AG08396 (cell line): ENCODE measurements at places on chromosomes 2 and 18.

DNA sequence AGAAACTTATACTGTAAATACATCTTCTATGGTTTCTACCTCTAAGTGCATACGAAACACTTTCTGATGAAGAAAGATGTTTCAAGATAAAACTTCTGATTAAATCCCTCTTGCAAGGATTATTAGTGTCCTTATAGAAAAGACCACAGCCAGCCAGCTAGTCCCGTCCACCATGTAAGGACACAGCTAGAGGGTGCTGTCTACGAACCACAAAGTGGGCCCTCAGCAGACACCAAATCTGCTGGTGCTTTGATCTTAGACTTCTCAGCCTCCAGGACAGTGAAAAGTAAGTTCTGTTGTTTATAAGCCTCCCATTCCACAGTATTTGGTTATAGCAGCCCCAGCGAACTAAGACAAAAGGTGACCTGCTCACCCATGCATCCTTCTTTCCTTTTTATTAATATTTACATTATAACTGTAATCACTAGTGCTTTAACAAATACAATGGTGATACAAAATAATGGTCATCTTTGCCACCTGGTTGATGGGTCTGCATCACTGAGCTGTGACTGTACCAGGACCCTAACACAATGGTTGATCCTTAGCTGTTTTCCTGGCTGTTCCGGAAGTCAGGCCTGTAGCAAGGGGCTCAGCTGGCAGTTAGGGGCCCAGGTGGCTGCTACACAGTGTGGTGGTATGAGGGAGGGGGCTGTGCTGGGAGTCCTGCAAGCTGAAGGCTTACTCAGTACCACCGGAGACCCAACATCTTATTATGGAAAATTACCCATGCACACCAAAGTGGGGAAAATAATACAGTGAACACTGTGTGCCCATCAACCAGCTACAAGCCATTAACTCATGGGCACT lies 108.5 kb upstream of the SMAD7 start:
- no peak for DNase-seq

DNA sequence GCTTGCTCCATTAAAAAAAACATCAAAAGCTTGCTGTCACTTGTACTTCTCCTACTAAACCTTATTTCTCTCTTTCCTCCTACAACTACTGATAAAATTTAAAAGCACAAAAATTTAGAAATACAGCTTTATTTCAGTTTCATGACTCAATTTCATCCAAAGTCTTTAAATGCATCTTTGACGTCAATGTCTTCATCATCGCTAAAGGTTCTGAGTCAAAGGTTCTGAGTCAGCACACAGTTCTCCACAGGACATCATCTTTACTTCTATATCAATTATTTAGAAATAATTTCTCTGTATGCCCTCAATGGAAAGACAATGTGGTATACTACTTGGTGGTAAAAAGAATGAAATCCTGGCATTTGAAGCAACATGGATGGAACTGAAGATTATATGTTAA lies 163.9 kb upstream of the DNMT3A start:
- DNase-seq: no peak

- peak; percentile 14 for DNase-seq
These were observed 233.7 kb downstream of the METTL4 start for GRCh38 chr18:2337552-2338141.

DNA sequence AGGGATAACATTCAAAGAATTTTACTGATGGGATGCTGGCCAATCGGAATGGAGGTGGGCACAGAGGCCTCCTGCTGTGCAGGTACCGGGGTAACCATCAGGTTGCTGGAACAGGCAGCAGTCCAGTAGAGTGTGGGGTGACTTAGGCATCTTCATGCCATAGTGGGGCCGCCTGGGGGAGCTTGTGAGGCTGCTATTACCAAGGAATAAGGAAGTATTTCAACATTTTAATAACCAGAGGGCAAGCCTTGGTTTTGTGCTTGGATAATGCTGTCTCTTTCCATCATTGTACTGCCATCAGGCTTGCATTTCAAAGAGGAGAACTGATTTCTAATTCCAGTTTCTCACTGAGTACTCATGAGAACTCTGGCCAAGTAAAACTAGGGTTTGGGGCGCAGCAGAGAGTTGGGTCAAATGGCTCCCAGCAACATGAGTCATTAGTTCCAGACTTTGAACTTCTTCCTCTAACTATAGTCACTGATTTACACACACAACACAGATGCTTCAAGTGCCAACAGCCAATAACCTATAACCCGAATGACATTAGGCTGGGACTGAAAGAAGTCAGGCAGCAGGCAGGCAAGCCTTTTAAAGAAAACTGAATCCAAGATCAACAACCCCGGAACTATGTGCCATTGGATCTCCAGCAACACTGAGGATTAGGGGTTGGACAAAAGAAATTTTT lies 56.1 kb upstream of the FHL2 start:
- peak; percentile 18 for DNase-seq

DNA sequence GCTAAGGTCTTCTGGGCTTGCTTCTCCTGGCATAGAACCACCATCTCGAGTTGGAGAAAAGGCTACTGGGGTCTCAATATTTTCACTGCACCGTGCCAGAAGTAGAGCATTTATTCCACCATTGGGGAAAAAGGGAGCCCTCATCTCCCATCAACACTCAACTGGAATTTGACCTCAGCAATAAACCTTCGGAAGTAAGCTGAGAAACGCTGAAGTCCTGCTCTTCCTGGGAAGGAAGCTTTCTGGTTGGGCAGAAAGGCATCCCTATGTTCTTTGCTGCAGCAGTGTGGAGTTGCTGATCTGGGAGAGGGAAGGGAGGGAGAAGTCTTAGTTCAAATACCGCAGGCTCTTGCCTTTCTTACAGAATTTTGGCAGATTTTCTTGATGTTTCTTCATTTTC lies 368.8 kb downstream of the NUP35 start:
- DNase-seq: no peak

- DNase-seq: no peak
These were observed 32.3 kb downstream of the RALBP1 start for GRCh38 chr18:9507565-9508088.

DNA sequence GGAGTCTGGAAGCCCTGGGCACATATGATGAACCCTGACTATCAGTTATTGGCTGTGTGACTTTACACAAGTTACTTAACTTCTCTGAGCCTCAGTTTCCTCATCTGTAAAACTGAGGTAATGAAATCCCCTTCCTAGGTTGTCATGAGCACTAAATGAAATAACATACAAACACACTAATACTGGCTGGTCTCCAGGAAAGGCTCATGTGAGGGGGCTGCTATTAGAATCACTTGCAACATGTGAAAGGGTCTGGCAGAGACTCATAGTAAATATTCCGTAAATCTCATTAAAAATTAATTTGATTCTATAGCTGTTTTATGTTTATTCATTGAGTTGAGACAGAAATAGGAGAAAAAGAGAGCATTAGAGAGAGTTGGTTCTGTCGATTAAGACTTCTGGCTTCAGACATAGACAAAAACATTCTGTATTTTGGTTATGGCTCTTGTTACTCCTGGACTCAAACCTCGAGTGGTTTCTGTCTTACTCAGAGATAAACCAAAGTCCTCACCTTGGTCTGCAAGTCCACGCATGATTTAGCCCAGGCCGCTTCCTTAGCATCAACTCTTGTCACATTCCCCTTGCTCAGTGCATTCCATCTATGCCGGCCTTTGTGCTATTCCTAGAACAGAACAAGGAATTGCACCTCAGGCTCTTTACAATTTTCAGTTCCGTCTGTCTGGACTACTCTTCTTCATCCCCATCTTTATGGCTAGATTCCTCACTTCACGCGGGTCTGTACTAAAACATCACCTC lies 139.1 kb downstream of the NXPH2 start:
- no peak for DNase-seq

GRCh38 chr2:42109959-42110640 lies 59.1 kb upstream of the EML4 start:
- DNase-seq: no peak

GRCh38 chr2:195360242-195360641 lies 296.8 kb upstream of the SLC39A10 start:
- no peak for DNase-seq

DNA sequence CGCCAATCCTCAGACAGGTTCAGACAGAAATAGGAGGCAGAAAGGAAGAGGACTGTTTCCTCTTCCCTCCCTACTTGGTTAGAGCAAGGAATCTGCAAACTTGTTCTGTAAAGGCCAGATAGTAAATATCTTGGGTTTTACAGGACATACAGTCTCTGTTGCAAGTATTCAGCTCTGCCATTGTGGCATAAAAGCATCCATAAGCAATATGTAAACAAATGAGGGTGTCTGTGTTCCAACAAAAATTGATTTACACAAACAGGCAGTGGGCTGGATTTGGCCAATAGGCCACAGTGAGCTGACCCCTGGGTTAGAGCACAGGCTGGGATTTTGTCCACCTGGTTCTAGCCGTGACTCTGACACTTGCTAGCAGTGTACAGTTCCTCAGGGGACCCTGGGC lies 89.4 kb downstream of the NRP2 start:
- DNase-seq: no peak

GRCh38 chr2:61238219-61239012 lies 76.4 kb downstream of the C2orf74 start:
- DNase-seq: no peak

GRCh38 chr2:29113891-29114321 lies 1.3 kb upstream of the CLIP4 start:
- DNase-seq: peak; percentile 48

- no peak for DNase-seq
These were observed 195.4 kb upstream of the KLHL14 start for GRCh38 chr18:32968248-32968647.

GRCh38 chr2:3659447-3660432 lies 1.7 kb downstream of the ALLC start:
- no peak for DNase-seq

DNA sequence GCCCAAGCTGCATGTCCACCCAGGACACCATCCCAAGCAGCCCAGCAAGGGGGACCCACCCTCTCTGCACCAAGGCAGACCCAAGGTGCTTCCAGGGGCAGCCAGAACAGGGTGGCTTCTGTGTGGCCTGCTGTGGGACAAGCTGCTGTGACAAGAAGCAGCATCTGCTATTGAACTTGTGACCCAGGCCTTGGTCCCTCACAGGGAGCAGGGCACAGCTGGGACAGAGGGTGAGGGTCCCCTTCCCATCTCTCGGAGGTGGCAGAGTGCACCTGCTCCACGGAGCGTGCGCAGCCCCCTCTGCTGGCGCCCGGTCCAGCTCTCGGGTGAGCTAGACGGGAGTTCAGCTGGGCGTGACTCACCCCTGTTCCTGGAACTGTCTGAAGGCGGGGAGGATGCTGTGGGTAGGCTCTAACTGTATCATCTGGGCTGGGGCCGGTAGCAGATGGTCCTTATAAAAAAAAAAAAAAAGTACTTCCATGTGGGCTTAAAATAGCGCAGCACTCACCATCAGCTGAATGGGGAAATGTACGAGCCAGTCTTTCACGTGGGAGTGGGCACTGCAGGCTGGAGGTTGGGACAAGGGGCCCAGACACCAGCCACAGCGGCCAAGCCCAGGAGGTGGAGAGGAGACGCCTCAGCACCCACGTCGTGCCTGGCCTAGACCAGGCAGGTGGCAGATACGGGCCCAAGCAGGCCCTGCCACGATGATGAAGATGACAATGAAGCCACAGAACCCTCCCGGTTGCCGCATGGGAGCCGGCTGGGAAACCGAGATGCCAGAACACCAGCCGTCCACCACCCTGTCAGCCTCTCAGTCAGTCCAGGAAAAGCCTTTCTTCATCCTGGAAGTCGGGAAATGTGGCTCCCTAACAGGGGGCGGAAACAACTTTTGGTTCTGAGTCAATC lies 136.8 kb upstream of the ID2 start:
- peak; percentile 83 for DNase-seq

- no peak for DNase-seq
These were observed 45.8 kb downstream of the SH3RF3 start for GRCh38 chr2:109174626-109175349.

GRCh38 chr2:31688282-31688681 lies 107.5 kb upstream of the SRD5A2 start:
- no peak for DNase-seq

DNA sequence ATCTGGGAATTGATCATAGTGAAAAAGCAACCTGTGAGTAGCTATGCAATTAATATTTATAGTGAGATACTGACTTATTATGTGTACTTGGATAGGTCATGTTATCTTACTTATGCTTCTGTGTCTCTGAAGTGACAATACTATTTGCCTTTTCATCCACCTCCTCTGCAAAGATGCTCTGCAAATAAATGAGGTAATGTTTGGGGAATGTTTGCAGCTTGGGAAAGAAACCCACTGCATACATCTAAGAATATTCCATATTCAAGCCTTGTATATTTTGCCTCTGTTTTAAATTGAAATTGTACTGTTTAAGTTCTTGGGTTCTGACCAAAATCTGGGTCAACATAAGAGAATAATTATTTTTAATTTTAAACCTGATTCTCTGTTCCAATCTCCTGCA lies 217.4 kb upstream of the DTNA start:
- no peak for DNase-seq

DNA sequence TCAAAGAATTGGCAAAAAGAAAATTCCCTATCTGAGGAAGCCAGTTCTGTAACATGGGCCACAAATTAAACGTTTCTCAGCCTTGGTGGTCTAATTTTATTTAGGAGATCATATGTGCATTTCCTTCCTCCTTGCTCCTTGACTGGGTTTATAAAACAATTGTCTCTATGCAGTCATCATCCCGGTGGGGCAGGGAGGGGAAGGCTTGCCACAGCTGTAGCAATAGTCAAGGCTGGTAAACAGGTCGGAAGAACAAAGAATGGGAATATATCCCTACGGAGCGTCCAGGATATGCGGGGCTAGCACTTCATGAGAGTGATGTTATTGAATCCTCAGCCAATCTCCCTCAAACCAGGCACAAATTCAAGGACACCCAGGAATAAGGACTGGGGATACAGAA lies 143.8 kb downstream of the RNF152 start:
- DNase-seq: no peak

GRCh38 chr2:19122220-19122619 lies 236.2 kb downstream of the OSR1 start:
- no peak for DNase-seq
